ENCODE measurements at places on chromosomes 13 and 19. TPM values are rescaled to one million over a fixed set of nuclear protein-coding genes. Genes with fewer than 3 reads are reported as not detected.
A peak's percentile ranks its signal among the peaks of the same experiment; 100 is the strongest.

- no peak overlapping the region for H3K4me3 ChIP-seq
- H3K4me1 ChIP-seq, result no peaks in the 10 kb centered on the region
- H3K36me3 ChIP-seq, result peaks cover 25% of the 10 kb centered on the region
- H3K27me3 ChIP-seq, result no peaks in the 10 kb centered on the region
- H3K27ac ChIP-seq, result no peak overlapping the region
Measured at GRCh38 chr19:55693336-55693974, 18.4 kb downstream of the EPN1 start.

- H3K27ac ChIP-seq, result peak overlapping the region; percentile 97
- H3K36me3 ChIP-seq, result peaks cover 55% of the 10 kb centered on the region
- peaks cover 37% of the 10 kb centered on the region for H3K4me1 ChIP-seq
Measured at GRCh38 chr19:48617146-48617937, 1.6 kb downstream of the RPL18 start.

DNA sequence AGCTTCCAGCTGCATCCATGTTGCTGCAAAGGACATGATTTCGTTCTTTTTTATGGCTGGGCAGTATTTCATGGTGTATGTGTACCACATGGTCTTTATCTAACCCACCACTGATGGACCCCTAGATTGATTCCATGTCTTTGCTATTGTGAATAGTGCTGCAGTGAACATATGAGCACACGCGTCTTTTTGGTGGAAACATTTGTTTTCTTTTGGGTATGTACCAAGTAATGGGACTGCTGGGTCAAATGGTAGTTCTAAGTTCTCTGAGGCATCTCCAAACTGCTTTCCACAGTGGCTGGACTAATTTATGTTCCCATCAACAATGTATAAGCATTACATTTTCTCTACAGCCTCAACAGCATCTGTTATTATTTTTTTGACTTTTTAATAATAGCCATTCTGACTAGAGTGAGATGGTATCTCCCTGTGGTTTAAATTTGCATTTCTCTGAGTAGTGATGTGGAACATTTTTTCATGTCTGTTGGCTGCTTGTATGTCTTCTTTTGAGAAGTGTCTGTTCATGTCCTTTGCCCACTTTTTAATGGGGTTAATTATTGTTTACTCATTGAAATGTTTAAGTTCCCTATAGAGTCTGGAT is 6.8 kb upstream of the UBE2L5 start:
- DNase-seq, result no peak
- H3K27ac ChIP-seq, result peak overlapping the region; percentile 21
- H3K4me3 ChIP-seq, result no peak overlapping the region
- peaks cover 18% of the 10 kb centered on the region for H3K4me1 ChIP-seq

DNA sequence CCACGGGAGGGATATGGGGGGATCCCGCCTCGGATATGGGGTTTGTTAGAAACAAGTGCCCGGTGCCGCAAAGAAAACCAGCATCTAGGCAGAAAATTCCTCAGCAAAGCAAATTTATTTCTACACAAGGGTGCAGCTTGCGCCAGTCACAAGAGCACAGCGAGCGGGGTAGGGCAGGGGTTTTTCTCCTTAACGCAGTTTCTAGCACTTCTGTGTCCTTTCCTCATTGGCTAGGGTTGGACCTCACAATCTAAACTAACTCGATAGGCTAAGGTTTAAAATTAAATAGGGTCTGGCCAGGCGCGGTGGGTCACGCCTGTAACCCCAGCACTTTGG is 595 bp downstream of the ZNF440 start:
- DNase-seq, result no peak
- H3K27me3 ChIP-seq, result no peaks in the 10 kb centered on the region
- H3K36me3 ChIP-seq, result peaks cover 20% of the 10 kb centered on the region
- peaks cover 20% of the 10 kb centered on the region for H3K4me1 ChIP-seq
- peak overlapping the region; percentile 89 for H3K4me3 ChIP-seq
- peak overlapping the region; percentile 69 for H3K27ac ChIP-seq

- H3K4me3 ChIP-seq, result peak overlapping the region; percentile 83
- peaks cover 19% of the 10 kb centered on the region for H3K36me3 ChIP-seq
- H3K27ac ChIP-seq, result peak overlapping the region; percentile 78
- peak; percentile 39 for DNase-seq
Measured at GRCh38 chr19:55579766-55580621, 654 bp downstream of the ZNF579 start.

- H3K4me1 ChIP-seq, result peaks cover 3% of the 10 kb centered on the region
- H3K27ac ChIP-seq, result no peak overlapping the region
- H3K27me3 ChIP-seq, result peaks cover 53% of the 10 kb centered on the region
Measured at GRCh38 chr19:11265785-11266236, 3.5 kb upstream of the DOCK6 start.

The MATK gene
- 30.1 TPM for total RNA-seq

The CGB3 gene
- not detected for total RNA-seq

The ERFL gene
- total RNA-seq, result 1.7 TPM
